ENCODE measurements at places on chromosomes 11 and 22.

GRCh38 chr11:118705111-118705741, 25.8 kb upstream of the TREH start:
- peak; percentile 34 for DNase-seq

- DNase-seq = no peak
Observed at GRCh38 chr11:20493340-20493739, 105.8 kb downstream of the PRMT3 start.

- no peak for DNase-seq
Observed at GRCh38 chr22:32828150-32828549, 26.6 kb downstream of the TIMP3 start.

- no peak for DNase-seq
Observed at GRCh38 chr11:3159296-3160190, 5.6 kb downstream of the OSBPL5 start.

DNA sequence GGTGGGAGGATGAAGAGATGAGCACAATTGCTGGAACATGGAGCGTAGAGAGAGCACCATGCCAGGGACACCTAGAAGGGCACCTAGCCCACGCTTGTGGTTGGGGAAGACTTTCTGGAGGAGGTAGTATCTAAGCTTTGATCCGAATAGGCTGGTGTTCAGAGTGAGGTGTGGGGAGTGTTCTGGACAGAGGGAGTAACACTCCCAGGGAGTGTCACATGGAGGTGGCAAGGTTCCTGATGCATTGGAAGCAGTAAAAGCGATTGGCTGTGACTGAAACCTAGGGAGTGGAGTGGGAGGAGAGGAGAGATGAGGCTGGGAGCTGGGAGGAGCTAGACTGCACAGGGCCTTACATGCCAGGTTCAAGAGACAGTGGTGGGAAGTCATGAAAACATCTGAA, 188.0 kb upstream of the NCAM1 start:
- DNase-seq = no peak

- DNase-seq = peak; percentile 22
Observed at GRCh38 chr11:63882555-63883242, 34.3 kb downstream of the RCOR2 start.

- DNase-seq = no peak
Observed at GRCh38 chr11:72971192-72971967, 157.2 kb downstream of the ATG16L2 start.

GRCh38 chr22:38080850-38081635, 2.9 kb downstream of the SLC16A8 start:
- DNase-seq = no peak

DNA sequence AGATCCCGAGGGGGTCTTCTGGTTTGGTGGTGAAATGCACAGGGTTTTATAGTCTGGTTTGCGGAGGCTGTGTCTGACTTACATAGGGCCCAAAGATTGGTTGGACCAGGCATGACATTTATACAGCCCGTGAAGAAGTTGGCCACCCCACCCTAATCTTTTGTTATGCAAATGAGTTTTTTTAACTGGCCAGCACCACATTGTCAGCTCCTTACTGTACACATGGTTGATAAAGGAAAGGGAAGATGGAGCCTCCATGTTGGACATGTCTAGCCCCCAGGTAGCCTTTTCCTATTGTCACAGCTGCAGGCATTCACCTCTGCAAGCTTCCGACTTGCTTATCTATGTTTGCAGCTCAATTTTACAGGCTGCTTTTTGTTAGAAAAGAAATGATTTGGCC, 70.1 kb downstream of the WT1 start:
- DNase-seq = no peak

DNA sequence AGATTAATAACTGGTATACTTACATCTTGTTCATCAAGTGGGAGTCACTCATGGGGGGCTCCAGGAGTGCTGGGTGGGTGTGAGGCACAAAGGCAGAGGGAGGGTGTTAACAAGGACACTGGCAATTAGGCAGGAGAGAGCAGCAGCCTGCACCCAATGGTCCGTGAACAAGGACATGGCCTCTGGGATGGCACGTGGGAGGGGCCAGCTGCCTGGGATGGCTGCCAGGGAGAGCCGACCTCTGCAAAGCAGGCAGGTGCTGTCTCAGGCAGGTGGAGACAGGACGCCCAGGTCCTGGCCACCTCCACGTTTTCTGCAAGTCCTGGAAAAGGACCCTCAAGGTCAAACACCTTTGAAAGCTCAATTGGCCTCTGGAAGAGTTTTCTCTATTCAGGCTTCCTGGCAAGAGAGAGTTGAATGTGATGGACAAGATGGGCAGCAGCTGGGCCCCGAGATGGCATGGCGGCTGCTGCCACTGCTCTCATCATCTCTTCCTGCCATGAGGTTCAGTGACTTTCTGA, 257.1 kb downstream of the BUD13 start:
- DNase-seq = no peak

DNA sequence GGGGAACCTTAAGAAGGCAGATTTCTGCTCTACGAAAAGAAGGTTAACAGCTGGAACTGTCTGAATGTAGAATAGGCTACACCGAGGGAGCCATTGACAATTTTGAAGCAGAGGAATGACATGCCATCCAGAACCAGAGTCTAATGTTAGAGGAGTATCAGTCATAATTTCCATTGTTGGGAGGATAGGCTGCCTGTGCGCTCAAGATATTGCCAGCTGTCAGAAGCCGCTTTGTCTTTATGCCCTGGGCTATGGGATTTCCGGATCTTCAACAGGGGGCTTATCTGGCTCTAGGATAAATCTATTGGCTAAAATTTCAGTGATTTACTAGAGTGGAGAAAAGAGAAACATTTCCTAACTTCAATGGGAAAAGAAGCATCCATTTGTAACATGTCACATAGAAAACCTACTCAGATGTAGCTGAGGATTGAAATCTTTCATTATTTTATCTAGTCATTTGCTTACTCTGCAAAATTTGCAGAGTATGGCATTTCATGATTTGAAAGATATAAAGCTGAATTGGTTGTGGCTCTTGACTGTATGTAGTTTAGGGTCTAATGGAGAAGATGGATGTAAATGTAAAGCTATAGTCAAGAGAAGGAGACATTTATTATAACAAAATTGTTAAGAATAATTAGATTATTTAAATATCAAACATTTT, 78.9 kb downstream of the ANO3 start:
- DNase-seq = no peak

- no peak for DNase-seq
Observed at GRCh38 chr11:122267602-122268001, 151.6 kb upstream of the BLID start.

- DNase-seq = no peak
Observed at GRCh38 chr11:125025968-125026367, 37.1 kb upstream of the SLC37A2 start.

DNA sequence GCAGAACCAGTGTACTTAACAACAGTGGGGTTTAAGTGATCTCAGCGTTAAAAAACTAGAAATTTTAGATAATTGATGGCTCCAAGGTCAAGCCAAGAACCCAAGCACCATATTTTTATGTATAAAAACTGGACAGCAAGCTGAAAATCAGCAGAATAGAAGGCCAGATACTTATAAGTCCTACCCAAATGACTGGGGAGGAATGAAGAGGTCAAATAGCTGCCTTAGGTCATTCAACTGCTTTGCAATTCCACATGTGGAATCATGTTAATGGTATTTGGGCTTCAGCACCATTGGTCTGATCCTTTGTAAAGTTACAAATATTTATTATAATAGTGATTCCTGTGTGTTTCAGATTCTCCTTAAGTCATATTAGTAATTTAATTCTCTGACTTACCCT, 108.4 kb downstream of the FAT3 start:
- no peak for DNase-seq

DNA sequence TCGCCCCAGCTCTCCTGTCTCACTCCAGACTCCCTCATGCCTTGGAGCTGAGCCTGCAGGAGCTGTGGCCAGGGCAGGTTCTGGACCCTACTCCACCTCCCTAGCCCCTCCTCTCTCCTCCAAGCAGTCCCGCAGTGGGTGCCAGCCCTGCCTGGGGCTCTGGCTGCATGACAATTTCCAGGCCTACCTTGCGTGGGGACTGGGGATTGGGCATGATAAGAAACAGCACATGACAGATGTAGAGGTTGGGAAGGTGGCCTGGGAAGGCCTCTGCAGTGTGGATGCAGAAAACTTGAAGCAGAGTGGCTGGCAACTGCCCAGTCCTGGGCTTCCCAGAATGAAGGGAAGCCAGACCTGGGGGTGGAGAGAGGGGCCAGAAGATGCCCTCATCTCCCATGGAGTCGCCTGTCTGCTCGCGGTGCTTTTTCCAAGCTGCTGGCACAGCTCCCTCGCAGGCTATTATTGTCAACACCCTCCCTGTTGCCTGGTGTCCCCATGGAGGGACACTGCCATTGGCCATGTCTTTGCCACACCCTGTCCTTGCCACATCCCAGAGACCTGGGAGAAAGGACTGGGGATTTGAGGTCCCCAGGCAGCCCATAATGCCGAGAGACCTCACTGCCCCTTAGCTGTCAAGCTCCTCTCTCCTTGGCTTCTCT, 48.9 kb upstream of the CDON start:
- DNase-seq = no peak

DNA sequence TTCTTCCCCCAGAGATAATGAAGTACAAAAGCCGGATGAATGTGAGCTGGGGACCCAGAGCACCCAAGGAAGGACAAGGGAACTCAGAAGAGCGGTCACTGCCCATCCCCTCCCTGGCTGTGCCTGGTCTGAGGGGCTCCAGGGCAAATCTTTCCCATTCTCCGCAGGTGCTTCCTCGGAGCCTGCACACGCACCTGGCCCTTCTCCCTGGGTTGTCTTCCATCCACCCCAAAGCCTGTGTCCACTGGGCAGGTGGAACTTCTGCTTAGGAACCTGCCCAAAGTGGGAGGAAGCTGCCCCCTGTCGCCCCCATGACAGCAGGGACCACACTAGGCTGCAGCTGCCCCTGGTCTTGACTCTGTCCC, 121.0 kb upstream of the FGF3 start:
- no peak for DNase-seq

GRCh38 chr11:70556884-70557741, 158.8 kb downstream of the CTTN start:
- no peak for DNase-seq

GRCh38 chr22:28769394-28770085, 3.0 kb upstream of the CCDC117 start:
- DNase-seq = no peak

DNA sequence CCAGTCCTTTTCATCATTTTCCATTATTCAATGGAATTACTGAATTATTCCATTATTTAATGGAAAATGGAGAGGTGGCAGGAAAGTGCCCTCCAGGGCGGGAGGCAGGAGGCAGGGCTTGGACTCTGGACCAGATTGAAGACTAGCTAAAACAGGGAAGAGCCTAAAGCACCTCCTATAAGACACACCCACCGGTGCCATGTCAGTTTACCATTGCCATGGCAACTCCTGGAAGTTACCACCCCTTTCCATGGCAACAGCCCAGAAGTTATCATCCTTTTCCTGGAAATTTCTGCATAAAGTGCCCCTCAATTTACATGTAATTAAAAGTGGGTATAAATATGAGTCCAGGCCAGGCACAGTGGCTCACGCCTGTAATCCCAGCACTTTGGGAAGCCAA, 443.7 kb downstream of the TBC1D22A start:
- DNase-seq = no peak

- DNase-seq = no peak
Observed at GRCh38 chr11:34154059-34154875, 48.8 kb downstream of the NAT10 start.

- DNase-seq = no peak
Observed at GRCh38 chr22:40250608-40251007, 72.9 kb downstream of the TNRC6B start.

DNA sequence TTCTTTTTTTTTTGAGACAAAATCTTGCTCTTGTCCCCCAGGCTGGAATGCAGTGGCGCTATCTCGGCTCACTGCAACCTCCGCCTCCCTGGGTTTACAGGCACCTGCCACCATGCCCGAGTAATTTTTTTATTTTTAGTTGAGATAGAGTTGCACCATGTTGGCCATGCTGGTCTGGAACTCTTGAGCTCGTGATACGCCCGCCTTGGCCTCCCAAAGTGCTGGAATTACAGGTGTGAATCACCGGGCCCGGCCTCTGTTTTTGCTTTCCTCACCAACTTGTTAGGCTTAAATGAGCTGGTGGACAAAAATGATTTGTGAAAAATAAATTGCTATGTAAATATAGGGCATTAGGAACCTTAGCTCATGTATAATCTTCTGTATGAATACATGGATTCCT, 3.5 kb downstream of the MEI1 start:
- no peak for DNase-seq

DNA sequence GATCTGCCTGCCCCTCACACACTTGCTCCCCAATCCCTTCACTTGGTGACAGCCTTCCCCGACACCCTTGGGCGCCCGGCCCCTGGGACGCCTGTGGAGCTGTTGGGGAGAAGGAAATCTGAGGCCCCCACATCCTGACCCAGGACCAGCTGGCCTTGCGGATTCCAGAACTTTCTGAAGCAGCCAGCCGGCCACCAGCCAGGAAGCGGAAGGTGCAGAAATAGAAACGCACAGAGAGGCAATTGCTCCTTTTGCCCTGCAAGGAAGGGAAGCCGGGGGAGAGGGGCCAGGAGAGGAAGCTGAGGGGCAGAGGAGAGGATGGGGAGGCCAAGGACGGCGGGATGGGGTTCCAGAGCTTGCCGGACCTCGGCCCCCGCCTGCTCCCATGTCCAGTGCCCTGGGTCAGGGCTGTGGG, 66.7 kb upstream of the LINC01488 start:
- DNase-seq = no peak

DNA sequence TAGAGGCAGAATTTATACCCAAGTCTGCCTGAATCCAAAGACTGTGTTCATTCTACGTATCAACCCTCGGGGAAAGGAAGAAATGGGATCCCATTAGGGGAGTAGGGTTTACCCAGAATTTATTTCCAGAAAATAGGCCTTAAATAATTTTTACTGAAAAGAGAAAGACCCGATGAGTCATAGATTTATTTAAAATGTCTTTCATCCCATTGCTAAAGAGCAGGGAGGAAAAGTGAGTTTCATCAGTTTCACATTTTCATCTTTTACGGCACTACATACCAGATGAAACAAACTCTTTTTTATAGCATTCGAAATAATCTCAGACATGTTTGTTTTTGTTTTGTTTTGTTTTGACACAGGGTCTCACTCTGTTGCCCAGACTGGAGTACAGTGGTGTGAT, 31.3 kb downstream of the SLC1A2 start:
- no peak for DNase-seq

- no peak for DNase-seq
Observed at GRCh38 chr22:47859881-47860525, 1097.6 kb downstream of the TBC1D22A start.

GRCh38 chr11:47448566-47449427, at the start of gene RAPSN:
RAPSN (minus strand) TSS chr11:47449136; CDS start chr11:47448964, 172 bp downstream.
- DNase-seq = no peak

Measured in activated CD4-positive, alpha-beta T cell treated with anti-CD3 and anti-CD28 coated beads, Interleukin-2, amount 50 U/mL, for 1 hour (primary cell).